Dermis microvascular lymphatic vessel endothelial cell (primary cell): ENCODE measurements at places on chromosomes 2 and 18. TPM values are rescaled to one million over a fixed set of nuclear protein-coding genes. Genes with fewer than 3 reads are reported as not detected.

Gene ERFE
- 0.13 TPM in 2 replicates for total RNA-seq

Gene SPP2
- not detected in 2 replicates for total RNA-seq

Gene QPCT
- total RNA-seq: 3.9 and 4.2 TPM in 2 replicates

DNA sequence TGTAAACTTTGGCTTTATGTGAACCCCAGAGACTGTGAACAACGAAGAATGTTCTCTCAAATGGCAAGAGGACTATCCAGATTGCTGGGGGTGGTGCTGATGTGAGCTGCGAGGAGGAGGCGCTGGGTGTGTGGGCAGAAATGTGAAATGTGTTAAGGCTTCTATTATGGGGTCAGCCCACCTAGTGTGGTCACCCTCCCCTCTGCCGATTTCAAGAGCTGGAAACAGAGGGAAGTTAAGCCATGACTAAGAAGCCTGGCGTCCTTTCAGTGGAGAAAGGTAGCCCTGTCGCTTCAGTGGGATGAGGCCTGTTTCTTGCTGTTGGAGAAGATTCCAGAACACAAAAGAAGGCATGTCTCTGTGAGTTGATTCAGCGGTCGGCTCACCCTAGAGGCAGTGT, 89.0 kb upstream of the KCTD1 start:
- DNase-seq: no peak

DNA sequence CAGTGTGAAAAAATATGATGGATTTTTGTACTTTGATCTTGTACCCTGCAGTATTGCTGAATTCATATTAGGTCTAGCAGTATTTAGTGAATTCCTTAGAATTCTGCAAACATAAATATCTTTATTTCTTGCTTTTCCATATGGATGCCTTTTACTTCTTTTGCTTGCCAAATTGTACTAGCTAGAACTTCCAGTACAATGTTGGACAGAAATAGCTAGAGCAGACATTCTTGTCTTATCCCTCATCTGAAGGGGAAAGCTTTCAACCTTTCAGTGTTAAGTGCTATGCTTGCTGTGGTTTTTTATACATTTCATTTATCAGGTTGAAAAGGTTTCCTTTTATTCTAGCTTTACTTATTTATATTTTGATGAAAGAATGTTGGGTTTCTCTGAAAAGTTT, 1321.9 kb upstream of the CHAC2 start:
- no peak for DNase-seq

DNA sequence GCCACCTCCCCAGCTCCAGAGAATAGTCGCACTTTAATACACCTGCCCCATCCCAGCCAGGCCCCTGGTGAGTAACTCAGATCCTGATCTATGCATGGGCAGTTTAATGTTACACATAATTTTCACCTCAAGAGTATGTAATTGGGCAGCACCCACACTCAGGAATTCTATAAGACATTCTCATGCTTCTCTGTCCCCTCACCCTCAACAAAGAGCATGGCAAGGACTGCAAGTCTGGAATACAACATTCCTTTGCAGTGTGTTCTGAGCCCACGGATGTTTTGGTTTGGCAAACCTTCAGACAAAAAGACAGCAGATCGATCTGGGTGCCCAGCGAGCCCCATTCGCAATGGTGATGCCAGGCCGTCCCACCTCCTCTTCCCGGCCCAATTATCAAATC, 4.9 kb upstream of the SLC14A1 start:
- no peak for DNase-seq

DNA sequence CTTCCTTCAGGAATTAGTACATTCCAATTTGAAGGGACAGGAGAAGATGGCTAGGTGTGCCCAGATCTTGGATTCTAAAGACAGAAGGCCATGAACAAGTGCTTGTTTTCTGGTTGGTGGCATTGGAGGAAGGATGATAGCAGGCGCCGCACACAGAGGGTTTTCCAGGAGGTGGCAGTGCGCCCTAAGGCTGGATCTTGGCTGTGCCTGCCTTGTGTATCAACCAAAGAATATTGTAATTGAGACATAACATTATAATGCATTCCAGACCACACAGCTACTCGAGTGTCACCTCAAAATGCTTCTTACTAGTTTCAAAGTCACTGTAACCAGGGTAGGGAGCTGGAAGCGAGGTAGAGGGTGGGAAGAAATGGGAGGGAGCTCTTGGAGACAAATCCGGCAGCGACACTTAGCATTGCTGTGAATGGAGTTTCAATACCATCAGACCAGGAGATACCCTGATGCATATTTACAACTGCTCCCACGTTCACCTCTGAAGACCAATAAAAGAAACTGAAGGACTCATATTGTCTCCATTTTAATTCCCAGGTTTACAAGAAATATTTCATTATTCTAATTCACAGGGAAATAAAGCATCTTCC, 42.5 kb downstream of the CPO start:
- DNase-seq: peak; percentile 82

GRCh38 chr18:75005626-75006025, 203.3 kb downstream of the PTGR3 start:
- no peak for DNase-seq

GRCh38 chr18:11872479-11873136, 21.4 kb downstream of the CHMP1B start:
- DNase-seq: peak; percentile 62

- no peak for DNase-seq
Observed at GRCh38 chr18:78741381-78742217, 238.0 kb upstream of the SALL3 start.

GRCh38 chr2:42967959-42968674, 175.7 kb upstream of the HAAO start:
- no peak for DNase-seq

DNA sequence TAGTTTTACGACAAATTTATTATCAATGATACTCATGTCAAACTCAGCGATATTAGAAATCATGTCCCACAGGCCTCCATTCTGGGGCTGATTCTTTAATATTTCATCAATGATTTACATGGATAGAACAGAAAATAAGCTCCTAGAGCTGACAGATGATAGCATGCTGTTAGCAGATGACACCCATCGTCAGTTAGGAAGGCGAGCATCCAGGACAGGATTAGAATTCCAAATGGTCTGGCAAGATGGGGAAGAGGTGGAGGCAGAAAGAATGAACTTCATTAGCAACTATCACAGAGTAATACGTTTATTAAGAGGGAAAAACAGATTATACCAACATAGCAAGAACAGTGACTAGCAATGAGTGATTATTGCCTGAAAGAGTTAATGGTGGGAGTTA, 46.2 kb upstream of the ACVR1 start:
- no peak for DNase-seq

DNA sequence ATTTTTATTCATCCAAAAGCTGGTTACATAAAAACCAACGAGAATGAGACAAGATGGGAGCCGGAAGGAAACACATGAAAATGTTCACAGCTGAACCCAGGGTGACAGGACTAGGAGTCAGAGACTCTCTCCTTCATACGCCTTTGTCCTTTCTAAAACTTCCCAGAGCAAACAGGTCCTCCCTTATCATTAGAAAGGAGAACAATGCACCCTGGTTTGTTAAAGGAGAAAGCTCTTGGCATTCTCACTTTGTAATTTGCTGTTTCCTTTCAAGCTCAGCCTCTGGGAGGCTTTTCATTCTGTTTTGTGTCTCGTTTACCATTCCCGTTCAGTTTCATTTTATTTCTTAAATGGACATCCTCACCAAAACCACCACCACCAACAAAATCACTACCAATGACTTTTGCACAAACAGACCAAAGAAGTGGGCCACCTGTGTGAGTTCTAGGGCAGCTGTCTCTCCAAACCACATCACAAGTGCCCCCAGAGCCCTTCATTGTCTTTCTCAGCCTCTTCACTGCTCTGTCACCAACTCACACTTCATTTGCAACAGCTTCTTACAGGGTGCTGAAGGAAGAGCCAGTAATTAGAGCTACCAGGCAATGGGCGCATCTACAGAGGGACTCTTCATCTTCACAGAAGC, 105.3 kb downstream of the HDAC4 start:
- DNase-seq: no peak

DNA sequence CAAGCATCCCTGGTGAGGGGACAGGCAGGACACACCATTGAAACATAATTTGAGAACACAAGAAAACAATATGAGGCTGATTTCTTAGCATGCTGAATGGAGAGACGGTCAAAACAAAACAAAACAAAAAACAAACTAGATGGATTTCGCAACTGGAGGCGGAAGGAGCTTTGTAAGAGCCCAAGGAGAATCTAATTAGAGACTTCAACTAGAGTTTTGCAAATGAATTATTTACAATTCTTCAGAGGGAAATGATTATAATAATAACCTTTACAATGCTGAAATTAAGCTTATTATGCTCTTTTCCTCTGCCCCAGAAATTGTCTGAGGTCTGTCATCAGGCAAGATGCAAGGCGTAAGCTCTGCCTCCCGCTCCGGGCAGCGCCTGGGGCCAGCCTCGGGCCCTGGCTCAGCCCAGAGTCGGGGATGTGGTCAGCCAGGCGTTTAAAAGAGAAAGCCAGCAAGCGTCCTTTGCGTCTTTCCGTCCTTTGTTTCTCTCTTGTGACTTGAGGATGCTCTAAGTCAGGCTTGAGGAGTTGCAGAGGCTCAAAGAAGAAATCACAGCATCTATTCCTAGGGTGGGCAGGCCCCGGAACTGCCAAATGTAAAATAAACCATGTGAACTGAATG, 139.6 kb downstream of the TWIST2 start:
- DNase-seq: no peak

GRCh38 chr18:75248426-75249174, 38.0 kb downstream of the TSHZ1 start:
- no peak for DNase-seq
